ENCODE measurements at places on chromosomes 6 and 20. TPM values are rescaled to one million over a fixed set of nuclear protein-coding genes. Genes with fewer than 3 reads are reported as not detected.

DNA sequence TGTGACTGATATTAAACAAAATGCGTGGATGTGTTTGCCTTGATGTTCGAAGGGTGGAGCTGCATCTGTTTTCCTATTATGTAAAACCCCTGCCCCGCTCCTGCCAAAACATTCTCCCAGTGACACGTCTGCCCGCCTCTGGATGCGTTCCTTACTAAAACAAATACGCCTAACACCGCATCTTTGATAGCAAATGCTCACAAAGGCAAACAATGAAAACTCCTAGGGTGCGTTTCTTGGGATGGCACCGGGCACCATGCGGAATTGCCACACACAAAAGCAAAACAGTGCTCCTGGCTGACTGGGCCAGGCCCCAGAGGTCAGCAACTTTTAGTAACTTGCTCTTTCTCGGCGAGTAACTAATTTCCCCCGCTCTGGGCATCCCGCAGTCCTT lies 9.0 kb upstream of the FOXC1 start:
- H3K36me3 ChIP-seq, result no peaks in the 10 kb centered on the region
- H3K27ac ChIP-seq, result no peak overlapping the region
- H3K4me3 ChIP-seq, result no peak overlapping the region
- no peak for DNase-seq
- peaks cover 25% of the 10 kb centered on the region for H3K27me3 ChIP-seq
- H3K4me1 ChIP-seq, result peaks cover 13% of the 10 kb centered on the region

GRCh38 chr6:138104618-138105213 lies 2.5 kb downstream of the PERP start:
- H3K4me1 ChIP-seq, result no peaks in the 10 kb centered on the region
- H3K27ac ChIP-seq, result no peak overlapping the region
- no peaks in the 10 kb centered on the region for H3K36me3 ChIP-seq
- H3K4me3 ChIP-seq, result no peak overlapping the region
- DNase-seq, result no peak
- no peaks in the 10 kb centered on the region for H3K27me3 ChIP-seq

DNA sequence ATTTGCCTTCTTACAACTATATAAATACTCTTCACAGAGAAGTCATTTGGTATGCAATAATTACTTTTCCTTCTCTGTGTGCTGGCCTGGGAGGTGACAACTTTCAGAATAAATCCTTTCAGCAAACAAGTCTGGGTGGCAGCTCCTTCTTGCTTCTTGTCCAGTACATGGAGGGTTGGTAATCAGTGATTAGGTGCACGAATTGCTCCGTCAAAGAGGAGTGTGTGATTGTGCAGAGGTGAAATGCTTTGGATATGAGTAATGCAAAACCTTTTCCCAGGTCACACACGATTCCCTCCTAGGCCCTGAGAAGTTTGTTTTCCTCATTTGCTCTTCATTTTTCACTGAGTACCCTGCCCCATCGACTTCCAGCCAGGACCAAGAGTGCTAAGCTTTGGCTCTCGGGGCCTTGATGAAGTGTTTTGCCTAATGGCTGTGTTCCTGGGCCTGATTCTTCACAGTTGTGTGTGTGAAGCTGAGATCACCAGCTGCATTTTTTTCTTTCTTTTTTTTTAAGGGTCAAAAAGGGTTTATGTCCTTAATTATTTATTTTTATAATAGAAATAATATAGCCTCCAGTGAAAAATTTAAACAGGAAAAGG lies 216.5 kb downstream of the ZMYND8 start:
- H3K4me3 ChIP-seq, result no peak overlapping the region
- no peaks in the 10 kb centered on the region for H3K36me3 ChIP-seq
- peak; percentile 30 for DNase-seq
- no peaks in the 10 kb centered on the region for H3K27me3 ChIP-seq
- H3K27ac ChIP-seq, result peak overlapping the region; percentile 33

AGER gene
- total RNA-seq, result 53.1 TPM

All from thyroid gland (tissue), 4 donors.